ENCODE measurements at places on chromosomes 5 and 9.

- DNase-seq: no peak
Observed at GRCh38 chr5:140642718-140643117, 3.5 kb downstream of the TMCO6 start.

GRCh38 chr9:27433631-27434325, 90.3 kb upstream of the IFNK start:
- no peak for DNase-seq

- DNase-seq: no peak
Observed at GRCh38 chr9:136044207-136044970, 50.7 kb downstream of the NACC2 start.

GRCh38 chr5:115809946-115810345, 6.5 kb downstream of the CDO1 start:
- DNase-seq: no peak

DNA sequence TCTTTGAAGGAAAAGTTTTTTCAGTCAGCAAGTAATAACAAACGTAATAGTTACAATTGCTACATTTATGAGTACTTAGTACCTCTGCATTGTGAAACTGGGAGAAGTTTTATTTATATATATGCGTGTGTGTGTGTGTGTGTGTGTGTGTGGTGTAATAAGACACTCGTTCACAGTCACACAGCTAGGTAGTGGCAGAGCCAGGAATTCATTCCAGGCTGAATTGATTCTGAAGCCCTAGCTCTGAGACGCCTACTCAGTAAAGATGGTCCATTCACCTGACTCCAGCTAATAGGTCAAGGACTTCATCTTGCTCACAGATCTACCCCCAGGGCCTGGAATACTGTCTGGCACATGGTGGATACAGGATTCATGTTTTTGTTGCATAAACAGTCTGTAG, 13.6 kb upstream of the CAST start:
- no peak for DNase-seq

DNA sequence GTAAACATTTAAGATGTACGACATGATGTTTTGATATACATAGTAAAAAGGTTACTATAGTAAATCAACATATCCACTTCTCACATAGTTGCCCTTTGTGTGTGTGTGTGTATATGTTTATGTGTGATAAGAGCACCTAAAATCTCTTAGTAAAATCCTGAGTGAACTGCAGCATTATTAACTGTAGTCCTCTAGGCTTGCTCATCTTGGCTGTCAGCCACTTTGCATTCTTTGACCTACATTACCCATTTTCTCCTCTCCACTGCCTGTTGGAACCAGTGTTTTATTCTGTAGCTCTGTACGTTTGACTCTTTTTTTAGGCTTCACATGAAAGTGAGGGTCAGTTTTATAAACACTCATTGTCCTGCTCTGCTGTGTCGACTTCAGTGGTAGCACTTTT, 24.4 kb downstream of the C5orf22 start:
- no peak for DNase-seq

- DNase-seq: no peak
Observed at GRCh38 chr9:88781628-88782391, 209.5 kb upstream of the S1PR3 start.

- DNase-seq: peak; percentile 26
Observed at GRCh38 chr9:127611603-127611898, 526 bp upstream of the STXBP1 start.

- no peak for DNase-seq
Observed at GRCh38 chr5:175501759-175502158, 23.4 kb downstream of the SFXN1 start.

DNA sequence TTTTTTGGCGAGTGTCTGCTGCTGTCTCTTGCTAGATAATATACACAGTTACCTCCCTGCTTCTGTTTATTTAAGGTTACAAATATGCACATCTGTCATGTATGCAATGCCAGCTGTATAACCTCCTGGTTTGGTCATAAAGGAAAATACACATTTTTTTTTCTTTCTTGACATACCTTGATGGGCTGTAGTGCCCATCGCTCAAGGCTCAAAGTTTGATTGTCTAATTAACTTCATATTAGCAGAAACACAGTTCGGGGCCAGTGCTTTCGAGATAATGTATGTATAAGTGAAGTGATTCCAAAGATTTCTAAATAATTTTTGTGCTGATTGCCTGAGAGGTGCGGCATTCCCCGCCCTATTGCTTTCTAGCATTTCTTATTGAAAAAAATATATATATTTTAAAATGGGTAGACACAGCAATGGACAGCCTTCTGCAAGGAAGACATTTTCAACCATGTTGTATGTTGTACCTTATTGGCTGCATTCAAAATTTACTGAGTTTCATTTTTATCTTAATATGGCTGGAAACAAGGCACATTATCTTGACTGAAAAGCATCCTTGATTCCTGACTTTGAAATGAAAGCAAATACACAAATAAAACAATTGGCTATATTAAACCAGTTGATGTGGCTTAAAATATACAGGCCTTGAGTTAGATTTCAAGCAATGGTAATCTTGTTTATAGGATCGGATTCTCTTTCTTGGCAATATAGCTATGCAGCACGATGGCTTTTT, 206.2 kb downstream of the MEF2C start:
- no peak for DNase-seq

DNA sequence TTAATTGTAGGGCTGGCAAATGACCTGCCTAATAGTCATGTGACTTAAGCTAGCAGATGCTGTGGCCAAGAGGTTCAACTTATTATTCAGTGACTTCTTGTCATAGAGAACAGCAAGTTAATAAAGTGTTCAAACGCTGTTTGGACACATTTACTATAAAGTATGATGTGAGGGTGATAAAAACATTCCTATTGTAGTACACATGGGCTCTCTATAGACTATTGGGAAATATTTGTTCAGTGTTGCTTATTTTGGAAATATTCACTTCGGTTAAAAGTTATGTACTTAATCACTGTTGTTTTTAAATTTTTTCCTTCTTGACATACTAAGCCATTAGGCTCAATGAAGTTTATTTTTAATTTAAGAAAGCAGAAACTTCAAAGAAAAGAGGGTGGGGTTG, 345.0 kb downstream of the NNT start:
- no peak for DNase-seq

- no peak for DNase-seq
Observed at GRCh38 chr9:3976865-3977613, 322.8 kb downstream of the GLIS3 start.

GRCh38 chr9:16598316-16598715, 272.2 kb downstream of the BNC2 start:
- DNase-seq: no peak

GRCh38 chr9:14769230-14769571, 46.7 kb upstream of the CER1 start:
- DNase-seq: no peak

Measured in stimulated activated naive CD4-positive, alpha-beta T cell (primary cell).